ENCODE measurements at places on chromosomes 1 and 21.

GRCh38 chr1:30758785-30759380 is 1.3 kb upstream of the LAPTM5 start:
- DNase-seq, result peak; percentile 58

- no peak for DNase-seq
Observed at GRCh38 chr1:227944090-227944930, 3.4 kb downstream of the WNT9A start.

DNA sequence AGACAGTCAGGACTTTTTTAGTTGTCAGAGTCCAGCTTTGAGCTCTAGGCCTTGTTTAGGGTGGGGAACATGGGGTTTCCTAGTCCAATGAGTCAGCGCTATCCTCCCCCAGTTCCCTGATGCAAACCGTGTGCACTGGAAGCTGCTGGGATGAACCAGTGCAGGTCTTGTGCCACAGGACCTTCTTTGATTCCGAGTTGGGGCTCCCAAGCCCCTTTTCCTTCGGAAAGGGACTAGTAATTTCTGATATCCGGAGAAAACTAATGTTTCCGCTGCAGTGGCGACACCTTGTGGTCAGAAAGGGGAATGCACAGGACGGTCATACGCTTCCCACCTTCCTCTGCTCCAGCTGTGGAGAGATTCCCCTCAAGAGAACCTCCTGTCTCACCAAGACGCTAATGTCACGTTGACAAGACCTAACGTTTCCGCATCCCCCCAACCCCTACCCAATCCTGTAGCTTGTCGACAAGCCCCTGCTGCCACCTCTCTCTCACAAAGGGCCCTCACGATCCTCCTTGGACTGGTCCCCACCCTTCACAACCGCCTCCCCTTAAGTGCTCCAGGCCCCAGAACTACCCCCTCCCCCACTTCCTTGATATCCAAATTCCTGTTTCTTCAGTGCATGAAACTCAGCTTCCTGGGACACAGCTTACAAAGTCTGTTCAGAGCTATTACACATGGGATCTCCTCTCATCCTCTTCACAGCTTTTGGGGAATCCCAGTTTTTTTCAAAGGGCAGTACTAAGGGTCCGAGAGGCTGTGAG is 30.9 kb downstream of the GPA33 start:
- DNase-seq, result peak; percentile 41

GRCh38 chr1:209742409-209743144 is 13.3 kb upstream of the TRAF3IP3 start:
- peak; percentile 58 for DNase-seq

- no peak for DNase-seq
Observed at GRCh38 chr1:65471213-65471833, 50.9 kb downstream of the LEPR start.
